ENCODE measurements at places on chromosomes 6 and 20.

DNA sequence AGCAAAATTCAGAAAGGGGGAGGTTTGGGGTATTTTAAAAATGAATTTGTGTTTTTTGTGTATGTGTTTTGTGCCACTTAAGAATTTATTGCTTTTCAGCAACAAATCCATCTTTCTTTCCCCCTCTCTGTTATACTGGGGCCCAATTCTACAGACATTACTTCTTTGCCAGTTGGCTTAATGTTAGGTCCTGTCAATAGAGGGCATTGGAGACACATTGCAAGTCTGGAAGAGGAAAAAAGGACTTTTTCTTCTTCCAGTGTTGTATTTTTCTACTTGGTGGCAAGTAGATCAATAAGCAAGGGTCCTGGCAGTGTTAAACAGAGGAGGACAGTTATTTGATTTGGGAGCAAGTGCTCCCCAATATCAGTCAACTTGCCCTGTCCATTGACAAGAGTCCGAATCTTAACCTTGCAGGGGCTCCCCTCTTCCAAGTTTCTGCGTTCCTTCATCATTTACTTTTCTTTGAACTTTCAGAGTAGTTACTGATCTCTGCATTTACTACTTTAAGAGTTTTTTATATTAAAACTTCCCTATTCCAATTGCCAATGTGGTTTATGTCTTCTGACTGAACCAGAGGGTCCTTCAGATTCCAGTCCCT, 23.4 kb downstream of the SCML4 start:
- no peak for DNase-seq

DNA sequence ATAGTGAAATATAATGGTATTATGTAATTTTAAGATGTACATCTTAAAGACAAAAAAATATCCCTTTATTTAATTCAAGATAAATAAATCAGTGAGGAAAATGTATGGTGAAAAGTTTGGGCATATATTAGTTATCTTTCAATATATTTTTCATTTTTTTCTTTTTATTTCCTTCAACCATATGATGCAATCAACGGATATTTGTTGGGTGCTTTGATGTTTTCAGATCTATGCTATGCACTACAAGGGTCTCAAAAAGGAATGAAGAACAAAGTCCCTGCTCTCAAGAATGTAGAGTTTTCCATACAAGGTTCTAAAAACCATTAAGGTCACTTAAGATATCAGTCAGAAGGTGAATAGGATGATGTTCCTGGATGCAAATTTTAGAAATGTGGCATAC, 258.0 kb downstream of the KHDC1L start:
- no peak for DNase-seq

- no peak for DNase-seq
These were observed 218.8 kb downstream of the ESR1 start for GRCh38 chr6:152026291-152026690.

- peak; percentile 16 for DNase-seq
These were observed 64.2 kb downstream of the YTHDF1 start for GRCh38 chr20:63151554-63152321.

- DNase-seq: no peak
These were observed 21.4 kb downstream of the KCNQ5 start for GRCh38 chr6:72643214-72643613.

- no peak for DNase-seq
These were observed 194.0 kb downstream of the PKHD1 start for GRCh38 chr6:51893366-51893765.

- no peak for DNase-seq
These were observed 125.4 kb upstream of the SAMD5 start for GRCh38 chr6:147382945-147383554.

DNA sequence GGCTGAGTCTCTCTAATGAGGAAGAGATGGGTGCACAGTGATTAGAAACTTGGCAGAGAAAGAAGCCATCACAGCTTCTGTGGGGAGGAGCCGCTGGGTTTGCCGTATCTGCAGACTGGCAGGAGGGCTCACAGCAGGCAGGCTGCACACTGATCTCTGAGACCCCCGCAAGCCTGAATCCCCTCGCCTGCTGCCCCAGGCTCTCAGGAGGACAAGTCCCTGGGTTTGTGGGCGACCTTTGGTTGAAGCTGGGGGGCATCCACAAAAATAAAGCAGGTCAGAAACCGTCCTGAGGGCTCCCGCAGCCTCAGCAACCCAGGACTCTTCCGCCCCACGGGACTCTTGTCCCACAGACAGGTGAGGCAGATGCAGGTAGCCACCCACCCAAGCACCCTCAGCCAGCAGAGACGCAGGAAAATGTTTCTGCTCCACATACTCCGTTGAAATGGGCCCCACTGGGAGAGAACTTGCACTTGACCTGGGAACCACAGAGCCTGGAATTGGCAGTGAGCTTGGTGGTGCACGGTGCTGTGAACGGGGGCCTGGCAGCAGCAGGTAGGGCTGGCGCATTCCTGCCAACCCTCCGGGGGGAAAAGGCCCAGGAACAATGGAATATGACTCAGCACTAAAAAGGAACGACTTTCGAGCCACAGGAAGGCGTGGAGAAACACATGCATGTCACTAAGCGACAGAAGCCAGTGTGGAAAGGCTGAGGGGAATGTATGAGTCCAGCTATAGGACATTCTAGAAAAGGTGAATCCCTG, 89.9 kb downstream of the YTHDF1 start:
- DNase-seq: no peak

GRCh38 chr20:24762371-24762770, 186.7 kb upstream of the CST7 start:
- DNase-seq: no peak

- no peak for DNase-seq
These were observed 134.8 kb downstream of the JPH2 start for GRCh38 chr20:44052166-44052565.

- DNase-seq: no peak
These were observed 2.7 kb downstream of the AGPAT1 start for GRCh38 chr6:32173051-32173727.

- no peak for DNase-seq
These were observed 16.1 kb upstream of the THBD start for GRCh38 chr20:23065266-23066201.

DNA sequence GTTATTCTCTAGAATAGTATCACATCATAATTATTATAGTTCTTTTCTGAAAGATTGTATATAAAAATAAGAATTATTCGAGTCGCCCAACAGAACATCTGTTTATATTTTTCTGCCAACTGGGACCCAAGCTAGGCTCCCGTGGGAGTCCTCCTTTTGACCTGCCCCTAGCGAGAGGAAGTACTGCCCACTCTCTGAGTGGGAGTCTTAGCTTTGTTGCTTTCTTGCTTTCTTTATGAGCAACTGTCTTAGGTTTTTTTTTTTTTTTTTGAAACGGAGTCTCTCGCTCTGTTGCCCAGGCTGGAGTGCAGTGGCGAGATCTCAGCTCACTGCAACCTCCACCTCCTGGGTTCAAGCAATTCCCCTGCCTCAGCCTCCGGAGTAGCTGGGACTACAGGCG, 202.0 kb upstream of the ZNF184 start:
- DNase-seq: no peak

- DNase-seq: no peak
These were observed 21.4 kb upstream of the PI16 start for GRCh38 chr6:36933102-36933501.

- no peak for DNase-seq
These were observed 4.4 kb downstream of the MOCS1 start for GRCh38 chr6:39929733-39930461.

- no peak for DNase-seq
These were observed 208.1 kb upstream of the CDYL start for GRCh38 chr6:4568138-4568537.

DNA sequence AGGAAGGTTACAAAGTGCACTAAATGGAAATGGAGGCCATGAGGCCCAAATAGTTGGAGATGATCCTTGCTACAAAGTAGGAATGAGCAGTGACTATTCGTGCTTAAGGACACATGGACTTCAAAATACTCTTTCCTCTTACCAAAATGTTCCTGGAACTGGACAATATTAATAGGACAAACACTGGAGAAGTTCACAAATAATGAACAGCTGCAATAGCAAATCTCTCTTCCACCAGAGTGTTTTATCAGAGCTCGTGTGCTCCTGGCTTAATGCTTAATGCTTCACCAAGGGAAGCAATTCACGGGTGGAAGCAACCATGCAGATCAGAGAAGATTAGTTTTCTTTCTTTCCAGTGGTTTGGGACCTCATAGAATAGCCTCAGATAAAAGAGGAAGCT, 435.4 kb downstream of the BCKDHB start:
- no peak for DNase-seq

DNA sequence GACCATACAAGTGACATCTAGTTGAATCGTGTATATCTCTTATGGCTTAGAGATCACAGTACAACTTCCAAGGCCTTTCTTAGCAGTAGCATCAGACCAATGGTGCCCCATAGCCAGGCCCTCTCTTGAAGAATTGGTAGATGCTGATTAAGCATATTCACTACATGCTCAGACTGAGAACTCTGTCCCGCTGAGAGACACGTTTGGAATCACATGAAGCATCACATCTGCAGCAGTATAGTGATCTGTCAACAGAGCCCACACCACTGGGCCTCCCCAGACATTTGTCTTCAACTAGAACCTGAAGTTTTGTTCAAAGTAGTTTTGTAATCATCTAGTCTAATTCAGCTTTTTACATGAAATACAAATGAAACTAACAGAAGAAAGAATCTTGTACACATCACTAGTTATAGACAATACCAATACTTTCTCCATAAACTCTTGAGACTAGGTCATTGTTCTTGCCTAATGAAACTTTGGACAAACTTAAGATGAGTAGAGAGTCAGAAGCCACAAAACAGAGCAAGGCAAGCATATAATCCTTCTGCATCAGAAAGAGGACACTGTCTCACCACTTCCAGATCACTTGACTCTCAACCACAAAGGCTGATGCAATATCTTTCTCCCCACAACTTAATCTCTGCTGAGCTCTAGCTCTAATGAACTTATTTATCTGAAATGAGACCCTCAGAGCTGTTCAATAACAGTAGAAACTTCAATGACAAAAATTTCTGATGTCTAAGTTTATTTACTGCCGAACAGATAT, 182.7 kb downstream of the TBX18 start:
- DNase-seq: no peak

DNA sequence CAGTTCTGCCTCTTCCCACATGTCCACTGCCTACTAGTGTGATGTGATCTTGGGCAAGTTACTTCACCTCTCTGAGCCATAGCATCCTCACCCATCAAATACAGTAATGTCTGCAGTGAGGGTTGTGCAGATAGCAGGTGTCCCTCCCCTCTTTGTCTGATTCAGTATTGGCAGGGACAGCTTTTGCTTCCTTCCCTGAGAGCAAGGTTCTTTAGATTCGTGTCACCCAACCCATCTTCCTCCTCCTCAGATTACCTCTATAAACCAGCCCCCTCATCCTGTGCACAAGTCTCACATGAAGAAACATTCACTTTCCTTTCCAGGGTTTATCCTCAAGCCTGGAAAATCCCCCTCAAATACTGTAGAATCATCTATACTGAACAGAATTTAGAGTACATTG, 15.4 kb downstream of the ACTR5 start:
- DNase-seq: no peak

GRCh38 chr6:30883685-30884520, at the start of gene DDR1:
Gene DDR1 (plus strand): TSS chr6:30884519. CDS start chr6:30888730, 4,211 bp downstream.
- peak; percentile 73 for DNase-seq

DNA sequence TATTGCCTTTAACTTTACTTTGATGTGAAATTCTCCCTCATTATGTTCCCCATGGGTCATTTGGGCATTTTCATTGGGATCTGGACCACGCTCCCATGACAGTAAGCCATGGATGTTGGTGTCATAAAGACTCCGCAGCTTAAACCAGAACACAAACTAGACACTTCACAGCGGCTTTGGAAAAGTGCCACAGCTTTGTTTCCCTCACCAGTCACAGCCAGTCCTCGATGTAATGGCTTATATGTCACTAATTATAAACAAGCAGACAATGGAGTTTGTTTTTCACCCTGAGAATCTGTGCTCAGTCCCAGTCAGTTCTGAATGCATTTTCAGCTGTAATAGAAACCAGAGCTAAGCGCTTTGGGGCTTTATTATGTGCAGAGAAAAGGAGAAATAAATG, 23.2 kb upstream of the DAAM2 start:
- no peak for DNase-seq

GRCh38 chr6:11744753-11745152, 33.9 kb downstream of the ADTRP start:
- DNase-seq: peak; percentile 84

GRCh38 chr6:149244105-149244504, 73.4 kb upstream of the TAB2 start:
- DNase-seq: no peak

DNA sequence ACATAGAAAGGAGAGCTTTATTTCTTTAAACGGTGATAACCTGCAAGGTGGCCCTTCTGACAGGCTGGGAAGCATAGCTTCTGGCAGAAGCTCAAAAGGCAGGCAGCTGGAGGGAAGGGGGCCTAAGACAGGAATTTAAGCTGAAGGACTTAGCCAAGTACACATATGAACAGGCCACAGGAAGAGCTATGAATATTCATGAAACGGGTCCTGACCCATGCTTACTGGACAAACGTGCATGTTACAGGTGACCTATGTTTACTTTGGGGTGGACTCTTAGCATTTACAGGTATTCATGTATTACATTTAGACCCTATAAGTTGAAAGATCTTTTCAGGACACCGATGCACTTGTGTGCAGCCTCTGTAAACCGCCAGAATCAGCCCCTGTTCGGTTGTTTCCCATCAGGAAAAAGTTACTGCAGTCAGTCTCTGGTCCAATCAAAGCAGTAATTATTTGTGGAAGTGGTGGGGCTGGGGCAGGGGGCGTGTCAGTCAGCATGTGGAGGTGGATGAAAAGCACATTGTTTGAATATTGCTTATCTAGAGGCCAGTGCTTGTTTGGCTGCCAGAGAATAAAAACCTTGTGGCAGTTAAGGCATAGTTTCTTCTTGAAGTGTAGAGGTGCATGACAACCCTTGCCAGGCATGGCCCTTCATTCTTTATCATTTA, 2.9 kb upstream of the GZF1 start:
- DNase-seq: no peak

- no peak for DNase-seq
These were observed 15.3 kb downstream of the GFOD1 start for GRCh38 chr6:13472099-13472498.

GRCh38 chr6:95725344-95725743, 148.0 kb downstream of the MANEA start:
- no peak for DNase-seq

DNA sequence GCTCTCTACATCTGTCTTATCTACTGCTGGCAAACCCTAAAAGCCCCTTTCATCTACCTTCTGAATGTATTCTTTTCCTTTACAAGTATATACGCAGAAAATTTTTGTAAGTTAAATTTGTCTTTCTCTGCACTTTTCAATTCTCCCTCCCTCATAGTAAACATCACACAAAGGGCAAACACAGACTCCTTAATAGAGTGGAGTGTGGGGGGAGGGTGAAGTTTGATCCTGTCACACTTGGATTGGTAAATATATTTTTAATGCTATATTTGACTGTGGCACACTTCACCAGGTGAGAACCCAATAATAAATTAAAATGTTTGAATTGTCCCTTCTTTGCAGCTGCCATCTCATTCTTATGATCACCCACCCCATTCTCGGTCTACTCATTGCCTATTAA, 33.2 kb upstream of the PAQR8 start:
- no peak for DNase-seq

GRCh38 chr20:63029358-63030121, 22.8 kb upstream of the BHLHE23 start:
- peak; percentile 7 for DNase-seq

GRCh38 chr6:50112981-50113857, 63.5 kb upstream of the DEFB112 start:
- DNase-seq: no peak
